ENCODE measurements at places on chromosomes 5 and 9.

- no peak for DNase-seq
Measured at GRCh38 chr9:5872511-5872910, 18.2 kb upstream of the MLANA start.

DNA sequence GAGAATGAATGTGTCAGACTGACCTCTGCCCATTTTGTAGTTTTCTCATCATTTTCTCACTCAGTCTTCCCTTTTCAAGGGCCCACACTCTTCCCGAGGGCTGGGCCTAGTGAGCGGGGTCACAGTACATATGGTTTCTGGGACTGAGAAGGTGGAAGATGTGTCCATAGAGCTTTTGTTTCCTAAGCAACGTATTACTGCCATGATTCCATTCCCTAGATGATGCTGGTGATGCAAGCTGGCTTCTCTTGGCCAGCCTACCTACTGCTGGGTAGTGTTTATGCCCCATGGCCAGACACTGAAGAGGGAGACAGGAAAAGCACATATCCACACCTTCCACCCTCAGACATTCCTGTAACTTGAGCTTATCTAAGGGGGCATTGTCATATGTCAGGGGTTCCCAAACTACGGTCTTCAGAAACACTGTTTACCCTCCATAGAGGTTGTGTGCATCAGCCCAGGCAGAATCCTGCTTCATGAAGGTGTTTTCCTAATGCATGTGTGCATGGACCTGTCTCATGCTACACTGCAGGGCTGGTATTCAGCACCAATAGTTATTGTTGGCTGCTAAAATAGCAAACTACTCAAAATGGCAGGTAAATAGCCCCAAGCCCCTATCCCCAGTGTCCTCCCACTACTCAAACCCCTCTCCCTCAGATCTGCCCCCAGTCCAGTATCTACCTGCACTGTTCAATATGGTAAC is 9.5 kb downstream of the IRF1 start:
- DNase-seq, result no peak

DNA sequence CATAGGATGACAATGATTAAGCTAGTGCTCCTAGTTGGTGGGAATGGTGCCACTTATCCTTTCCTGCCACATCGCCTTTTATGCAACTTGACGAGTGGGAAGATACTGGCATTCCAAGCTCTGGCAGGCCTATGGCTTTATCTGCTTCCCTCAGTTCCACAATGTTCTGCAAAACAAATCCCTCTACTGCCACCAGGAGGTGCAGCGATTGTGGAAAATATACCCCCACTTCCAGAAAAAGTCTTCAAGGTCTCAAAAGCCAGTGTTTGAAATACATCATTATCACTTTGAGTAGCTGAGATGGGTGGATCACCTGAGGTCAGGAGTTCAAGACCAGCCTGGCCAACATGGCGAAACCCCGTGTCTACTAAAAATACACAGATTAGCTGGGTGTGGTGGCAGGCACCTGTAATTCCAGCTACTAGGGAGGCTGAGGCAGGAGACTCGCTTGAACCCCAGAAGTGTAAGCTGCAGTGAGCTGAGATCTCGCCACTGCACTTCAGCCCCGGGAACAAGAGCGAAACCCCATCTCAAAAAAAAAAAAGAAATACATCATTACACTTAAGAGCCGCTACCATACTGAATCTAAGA is 3.4 kb downstream of the CLINT1 start:
- DNase-seq, result peak; percentile 79

- DNase-seq, result peak; percentile 4
Measured at GRCh38 chr5:83145882-83146331, 68.6 kb downstream of the XRCC4 start.

GRCh38 chr5:143047091-143047490 is 276.9 kb downstream of the ARHGAP26 start:
- DNase-seq, result peak; percentile 31

All from GM23248 (cell line).